ENCODE measurements at places on chromosomes 7 and 10. TPM values are rescaled to one million over a fixed set of nuclear protein-coding genes. Genes with fewer than 3 reads are reported as not detected.

DNA sequence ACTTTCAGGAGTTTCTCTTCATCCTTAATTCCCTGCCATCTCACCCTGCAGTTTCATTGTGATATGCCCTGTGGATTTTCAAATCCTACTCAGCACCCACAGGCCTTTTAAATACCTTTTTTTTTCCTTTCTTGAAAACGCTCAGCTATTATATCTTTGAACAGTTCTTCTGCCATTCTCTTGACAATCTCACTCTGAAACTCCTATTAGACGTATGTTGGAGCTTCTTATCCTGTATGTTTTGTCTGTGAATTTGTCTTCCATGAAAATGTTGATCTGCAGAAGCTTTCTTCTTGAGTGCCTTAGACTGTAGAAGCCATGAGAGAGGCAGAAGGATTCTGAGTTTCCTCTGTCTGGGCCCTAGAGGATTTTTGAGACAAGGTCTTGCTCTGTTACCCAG is 18.9 kb upstream of the YAE1 start:
- H3K27ac ChIP-seq = no peak overlapping the region
- no peak for DNase-seq
- H3K27me3 ChIP-seq = no peaks in the 10 kb centered on the region
- H3K4me1 ChIP-seq = no peaks in the 10 kb centered on the region

GRCh38 chr10:9898633-9899395 is 1118.9 kb upstream of the CELF2 start:
- H3K4me1 ChIP-seq = no peaks in the 10 kb centered on the region
- no peak overlapping the region for H3K27ac ChIP-seq
- DNase-seq = no peak
- no peaks in the 10 kb centered on the region for H3K27me3 ChIP-seq
- H3K4me3 ChIP-seq = no peak overlapping the region

The CUZD1 gene
- total RNA-seq = 13.0 TPM

- peaks cover 6% of the 10 kb centered on the region for H3K36me3 ChIP-seq
- no peaks in the 10 kb centered on the region for H3K27me3 ChIP-seq
- no peaks in the 10 kb centered on the region for H3K4me1 ChIP-seq
- H3K4me3 ChIP-seq = no peak overlapping the region
- no peak overlapping the region for H3K27ac ChIP-seq
These were observed 51.0 kb downstream of the MLLT10 start for GRCh38 chr10:21584834-21585530.

The ADAM12 gene
- 0.19 TPM for total RNA-seq

- H3K36me3 ChIP-seq = no peaks in the 10 kb centered on the region
- no peak overlapping the region for H3K4me3 ChIP-seq
- no peaks in the 10 kb centered on the region for H3K27me3 ChIP-seq
- DNase-seq = no peak
These were observed 220.2 kb downstream of the DGKI start for GRCh38 chr7:137626469-137627067.

The TUBAL3 gene
- not detected for total RNA-seq

- H3K4me3 ChIP-seq = no peak overlapping the region
- no peaks in the 10 kb centered on the region for H3K4me1 ChIP-seq
- H3K36me3 ChIP-seq = peaks cover 18% of the 10 kb centered on the region
- H3K27me3 ChIP-seq = no peaks in the 10 kb centered on the region
- no peak for DNase-seq
These were observed 54.3 kb downstream of the SLK start for GRCh38 chr10:104021246-104021645.

The PDE1C gene
- total RNA-seq = 0.67 TPM

DNA sequence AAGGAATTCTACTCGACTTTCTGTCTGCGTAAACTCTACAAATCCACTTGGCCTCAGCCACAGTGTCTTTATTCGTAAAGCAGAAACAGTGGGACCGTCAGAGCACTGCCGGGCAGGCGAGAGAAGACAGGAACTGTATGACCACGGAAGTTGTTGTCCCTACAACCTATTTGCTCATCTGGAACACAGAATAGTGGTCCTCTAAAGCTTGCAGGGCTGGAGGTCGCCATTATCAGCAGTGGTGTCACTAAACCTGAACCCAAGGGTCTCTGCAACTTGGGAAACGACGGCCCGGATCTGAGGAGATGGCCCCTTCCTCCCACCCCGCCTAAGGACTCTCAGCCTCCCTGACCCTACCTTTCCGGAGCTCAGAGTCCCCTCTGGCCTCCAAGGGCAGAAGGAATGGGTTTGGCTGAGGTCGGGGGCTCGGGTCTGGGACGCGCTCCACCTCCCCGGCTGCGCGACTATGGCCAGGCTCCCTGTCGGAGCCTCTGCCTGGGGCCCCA is 442 bp downstream of the STYXL1 start:
- peaks cover 4% of the 10 kb centered on the region for H3K4me1 ChIP-seq
- peak overlapping the region; percentile 79 for H3K27ac ChIP-seq
- no peak for DNase-seq

DNA sequence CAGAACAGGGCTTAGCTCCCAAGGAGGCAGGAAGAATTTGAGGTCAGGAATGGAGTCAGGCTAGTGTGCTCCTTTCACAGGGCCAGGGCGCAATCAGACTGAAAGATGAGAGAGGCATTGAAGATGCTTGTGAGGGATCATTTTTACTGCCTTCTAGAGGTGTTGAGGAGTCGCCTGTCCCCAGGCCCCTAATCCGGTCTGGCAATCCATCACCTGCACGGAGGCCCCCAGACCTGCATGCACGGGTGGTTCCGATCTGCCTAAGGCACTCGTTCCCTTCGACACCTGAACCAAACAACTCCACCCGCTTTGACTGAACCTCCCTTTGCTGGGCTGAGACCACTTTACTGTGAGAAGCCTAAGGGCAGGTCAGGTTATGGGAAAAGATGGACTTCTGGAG is 8.0 kb downstream of the FOXI2 start:
- no peaks in the 10 kb centered on the region for H3K36me3 ChIP-seq
- H3K27ac ChIP-seq = no peak overlapping the region
- H3K27me3 ChIP-seq = no peaks in the 10 kb centered on the region
- H3K4me3 ChIP-seq = no peak overlapping the region
- no peaks in the 10 kb centered on the region for H3K4me1 ChIP-seq
- no peak for DNase-seq

The PSD gene
- 5.6 TPM for total RNA-seq

DNA sequence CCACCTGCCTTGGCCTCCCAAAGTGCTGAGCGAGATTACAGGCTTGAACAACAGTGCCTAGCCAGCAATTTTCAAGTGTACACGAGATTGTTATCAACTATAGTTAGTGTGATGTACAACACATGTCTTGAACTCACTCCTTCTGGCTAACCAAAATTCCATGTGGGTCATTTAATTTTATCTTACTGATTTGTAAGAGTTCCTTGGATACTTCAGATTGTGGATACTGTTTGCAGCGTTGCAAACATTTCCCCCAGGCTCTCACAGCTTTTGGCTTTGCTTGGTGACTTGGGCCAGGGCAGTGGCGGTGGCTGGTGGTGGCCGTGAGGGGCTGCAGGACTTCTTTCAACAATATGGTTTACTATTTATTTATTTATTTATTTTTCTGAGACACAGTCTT is 8.5 kb upstream of the TMEM270 start:
- peaks cover 3% of the 10 kb centered on the region for H3K27me3 ChIP-seq
- DNase-seq = no peak
- no peak overlapping the region for H3K27ac ChIP-seq
- H3K4me3 ChIP-seq = no peak overlapping the region
- no peaks in the 10 kb centered on the region for H3K36me3 ChIP-seq

DNA sequence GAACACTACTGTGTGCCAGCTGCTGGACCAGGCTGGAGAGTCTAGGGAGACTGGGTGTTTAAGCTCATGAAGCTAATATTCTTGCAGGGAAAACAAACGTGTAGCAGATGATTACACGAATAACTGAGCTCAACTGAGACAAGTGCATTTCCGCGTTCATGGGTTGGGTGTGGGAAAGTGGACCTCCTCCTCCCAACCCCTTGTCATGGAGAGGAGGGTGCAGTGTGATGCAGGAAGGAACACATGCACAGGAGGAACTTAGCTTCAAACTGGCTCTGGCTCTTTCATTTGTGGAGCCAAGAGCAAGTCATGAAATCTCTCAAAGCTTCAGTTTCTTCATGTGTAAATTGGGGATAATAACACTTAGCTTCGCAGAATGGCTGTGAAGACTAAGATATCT is 204.3 kb downstream of the ARHGAP12 start:
- H3K36me3 ChIP-seq = peaks cover 17% of the 10 kb centered on the region
- H3K27ac ChIP-seq = no peak overlapping the region
- no peak overlapping the region for H3K4me3 ChIP-seq
- DNase-seq = no peak

- H3K27me3 ChIP-seq = no peaks in the 10 kb centered on the region
- no peaks in the 10 kb centered on the region for H3K36me3 ChIP-seq
- no peak overlapping the region for H3K4me3 ChIP-seq
- DNase-seq = no peak
These were observed 72.1 kb upstream of the EGFR start for GRCh38 chr7:54946764-54947163.

The CPA4 gene
- total RNA-seq = not detected

GRCh38 chr10:85612378-85612775 is 754.2 kb downstream of the GRID1 start:
- H3K27ac ChIP-seq = no peak overlapping the region
- no peaks in the 10 kb centered on the region for H3K36me3 ChIP-seq
- no peaks in the 10 kb centered on the region for H3K4me1 ChIP-seq
- no peak for DNase-seq

The CHCHD2 gene
- 112 TPM for total RNA-seq

The MYOZ1 gene
- total RNA-seq = 2.7 TPM

The UBE3C gene
- total RNA-seq = 54.1 TPM

The PANK1 gene
- 40.4 TPM for total RNA-seq

DNA sequence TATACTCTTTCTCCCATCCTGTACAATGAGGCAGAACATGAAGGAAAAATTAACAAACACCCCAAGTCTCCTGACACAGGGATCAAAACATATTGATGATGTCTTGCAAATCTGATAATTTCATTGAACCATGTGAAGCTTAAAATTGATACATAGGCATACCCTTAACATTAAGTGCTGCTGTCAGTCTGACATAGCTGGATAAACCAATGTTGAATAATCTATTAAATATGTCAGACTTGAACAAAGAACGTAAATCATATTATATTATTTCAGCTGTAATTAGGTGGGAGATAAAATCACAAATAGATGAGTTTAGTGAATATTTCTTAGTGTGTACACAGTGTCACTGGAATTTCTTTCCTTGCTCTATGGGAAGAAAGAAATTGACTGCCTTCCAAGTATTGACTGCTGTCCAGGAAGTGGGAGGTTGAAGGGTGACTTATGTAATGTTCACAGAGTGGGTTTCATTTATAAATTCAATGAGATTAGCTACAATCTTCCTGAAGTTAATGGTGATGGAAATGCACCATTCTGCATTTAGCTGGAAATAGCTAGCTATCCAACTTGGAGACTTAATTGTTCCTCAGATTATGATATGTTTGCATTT is 170.8 kb downstream of the AUTS2 start:
- no peaks in the 10 kb centered on the region for H3K27me3 ChIP-seq
- no peak for DNase-seq
- no peak overlapping the region for H3K4me3 ChIP-seq

DNA sequence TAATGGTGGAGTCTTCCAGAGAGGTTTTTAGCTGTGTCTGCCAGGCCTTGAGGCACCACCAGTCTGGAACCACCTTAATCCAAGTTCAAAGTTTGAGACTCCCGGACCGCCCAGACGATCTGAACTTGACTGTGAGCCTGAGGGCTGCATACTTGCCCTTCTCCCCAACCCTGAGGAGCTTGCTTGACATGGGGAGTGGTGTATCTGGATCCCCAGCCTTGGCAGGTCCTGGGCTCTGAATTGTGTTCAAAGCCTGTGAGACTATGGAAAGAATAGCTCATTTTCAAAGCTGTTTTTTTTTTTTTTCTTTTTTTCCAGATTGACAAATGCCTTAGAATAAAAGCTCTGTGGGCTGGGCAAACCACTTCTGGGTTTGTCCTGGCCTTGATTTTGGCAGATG is 22.3 kb upstream of the CAMK1D start:
- DNase-seq = no peak
- no peaks in the 10 kb centered on the region for H3K36me3 ChIP-seq
- H3K4me1 ChIP-seq = no peaks in the 10 kb centered on the region
- H3K4me3 ChIP-seq = no peak overlapping the region
- no peaks in the 10 kb centered on the region for H3K27me3 ChIP-seq

GRCh38 chr7:75621124-75621523 is 117.6 kb downstream of the HIP1 start:
- H3K36me3 ChIP-seq = no peaks in the 10 kb centered on the region
- no peaks in the 10 kb centered on the region for H3K4me1 ChIP-seq
- DNase-seq = no peak
- no peak overlapping the region for H3K4me3 ChIP-seq
- H3K27me3 ChIP-seq = no peaks in the 10 kb centered on the region

The ADARB2 gene
- 2.7 TPM for total RNA-seq

- peak overlapping the region; percentile 23 for H3K4me3 ChIP-seq
- DNase-seq = no peak
- H3K36me3 ChIP-seq = no peaks in the 10 kb centered on the region
- H3K27me3 ChIP-seq = no peaks in the 10 kb centered on the region
These were observed 615 bp upstream of the WBP1L start for GRCh38 chr10:102743078-102743587.

The VSTM4 gene
- 0.73 TPM for total RNA-seq

The REPIN1 gene
- 130 TPM for total RNA-seq

- no peak for DNase-seq
- no peaks in the 10 kb centered on the region for H3K36me3 ChIP-seq
- no peak overlapping the region for H3K27ac ChIP-seq
- H3K4me1 ChIP-seq = peaks cover 13% of the 10 kb centered on the region
These were observed 1.0 kb upstream of the NRP1 start for GRCh38 chr10:33335551-33335800.

- H3K27me3 ChIP-seq = no peaks in the 10 kb centered on the region
- no peak overlapping the region for H3K27ac ChIP-seq
- H3K4me1 ChIP-seq = peaks cover 4% of the 10 kb centered on the region
- DNase-seq = no peak
These were observed 12.5 kb downstream of the RNF133 start for GRCh38 chr7:122686360-122686878.

- no peak for DNase-seq
- H3K36me3 ChIP-seq = no peaks in the 10 kb centered on the region
- H3K27me3 ChIP-seq = no peaks in the 10 kb centered on the region
- H3K4me1 ChIP-seq = no peaks in the 10 kb centered on the region
- no peak overlapping the region for H3K4me3 ChIP-seq
These were observed 695.6 kb upstream of the IGFBP3 start for GRCh38 chr7:46616636-46617035.

DNA sequence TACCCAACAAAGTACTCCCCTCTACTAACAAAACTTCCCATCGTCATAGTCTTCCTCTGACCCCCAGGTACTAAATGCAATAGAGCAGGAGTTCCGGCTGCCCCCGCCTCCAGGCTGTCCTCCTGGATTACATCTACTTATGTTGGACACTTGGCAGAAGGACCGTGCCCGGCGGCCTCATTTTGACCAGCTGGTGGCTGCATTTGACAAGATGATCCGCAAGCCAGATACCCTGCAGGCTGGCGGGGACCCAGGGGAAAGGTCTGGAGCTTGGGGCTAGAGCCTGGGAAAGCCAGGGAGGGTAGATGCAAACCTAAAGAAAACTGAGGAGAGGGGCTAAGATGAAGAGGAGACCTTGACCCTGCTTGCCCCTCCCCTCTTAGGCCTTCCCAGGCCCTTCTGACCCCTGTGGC is 15.3 kb downstream of the EPHB6 start:
- no peak overlapping the region for H3K27ac ChIP-seq
- DNase-seq = no peak
- peaks cover 5% of the 10 kb centered on the region for H3K4me1 ChIP-seq

The ABCB4 gene
- 0.60 TPM for total RNA-seq
